ENCODE measurements at places on chromosomes 7 and 10.

- no peak overlapping the region for H3K4me3 ChIP-seq
- H3K27ac ChIP-seq = no peak overlapping the region
- H3K27me3 ChIP-seq = no peaks in the 10 kb centered on the region
- H3K36me3 ChIP-seq = no peaks in the 10 kb centered on the region
Measured at GRCh38 chr7:90965211-90965610, 299.0 kb upstream of the FZD1 start.

DNA sequence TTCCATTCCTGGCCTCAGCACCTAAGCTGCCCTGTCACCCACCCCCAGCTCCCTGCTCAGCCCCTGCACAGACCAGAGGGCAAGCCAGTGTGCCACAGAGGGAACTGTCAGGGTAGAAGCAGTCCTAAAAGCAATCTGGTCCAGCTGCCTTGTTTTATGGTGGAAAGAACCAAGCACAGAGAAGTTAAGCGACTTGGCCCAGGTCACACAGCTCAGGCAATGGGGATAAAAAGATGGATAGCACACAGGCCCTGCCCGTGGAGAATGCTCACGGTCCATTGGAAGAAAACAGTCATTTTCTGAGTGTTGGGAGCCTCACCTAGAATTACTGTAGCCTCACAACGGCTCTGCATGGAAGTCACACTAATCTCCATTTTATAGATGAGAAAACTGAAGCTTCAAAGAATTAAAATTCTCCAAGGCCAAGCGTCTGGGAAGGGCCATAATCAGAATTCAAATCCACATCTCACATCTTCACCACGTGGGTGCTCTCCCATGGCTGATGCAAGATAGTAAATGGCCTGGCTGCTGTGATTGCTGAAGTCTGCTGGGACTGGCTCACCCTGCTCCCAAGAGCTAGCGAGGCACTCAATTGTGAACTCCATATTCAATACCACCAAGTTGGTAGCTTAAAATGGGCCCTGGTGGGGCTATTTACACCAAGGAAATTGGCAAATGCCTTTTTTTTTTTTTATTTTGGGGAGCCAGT lies 26.8 kb downstream of the C10orf105 start:
- peaks cover 4% of the 10 kb centered on the region for H3K4me1 ChIP-seq
- no peak overlapping the region for H3K4me3 ChIP-seq
- DNase-seq = no peak
- H3K27me3 ChIP-seq = no peaks in the 10 kb centered on the region

DNA sequence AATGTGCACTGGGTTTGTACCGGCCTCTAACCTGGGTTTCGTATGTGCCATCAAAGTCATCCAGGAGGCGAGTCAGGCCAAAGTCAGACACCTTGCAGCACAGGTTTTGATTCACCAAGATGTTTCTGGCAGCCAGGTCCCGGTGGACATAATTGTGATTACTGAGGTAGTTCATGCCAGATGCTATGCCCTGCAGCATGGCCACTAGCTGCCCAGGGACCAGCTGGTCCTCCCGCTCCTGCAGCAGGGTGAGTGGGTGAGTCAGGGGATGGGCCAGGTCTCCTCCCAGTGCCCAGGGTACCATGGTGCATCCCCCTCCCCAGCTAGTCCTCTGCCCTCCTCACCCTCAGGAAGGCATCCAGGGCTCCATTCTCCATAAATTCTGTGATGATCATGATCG lies 13.6 kb downstream of the ZYX start:
- no peak overlapping the region for H3K27ac ChIP-seq
- H3K27me3 ChIP-seq = no peaks in the 10 kb centered on the region
- H3K36me3 ChIP-seq = no peaks in the 10 kb centered on the region
- H3K4me3 ChIP-seq = no peak overlapping the region
- H3K4me1 ChIP-seq = no peaks in the 10 kb centered on the region

DNA sequence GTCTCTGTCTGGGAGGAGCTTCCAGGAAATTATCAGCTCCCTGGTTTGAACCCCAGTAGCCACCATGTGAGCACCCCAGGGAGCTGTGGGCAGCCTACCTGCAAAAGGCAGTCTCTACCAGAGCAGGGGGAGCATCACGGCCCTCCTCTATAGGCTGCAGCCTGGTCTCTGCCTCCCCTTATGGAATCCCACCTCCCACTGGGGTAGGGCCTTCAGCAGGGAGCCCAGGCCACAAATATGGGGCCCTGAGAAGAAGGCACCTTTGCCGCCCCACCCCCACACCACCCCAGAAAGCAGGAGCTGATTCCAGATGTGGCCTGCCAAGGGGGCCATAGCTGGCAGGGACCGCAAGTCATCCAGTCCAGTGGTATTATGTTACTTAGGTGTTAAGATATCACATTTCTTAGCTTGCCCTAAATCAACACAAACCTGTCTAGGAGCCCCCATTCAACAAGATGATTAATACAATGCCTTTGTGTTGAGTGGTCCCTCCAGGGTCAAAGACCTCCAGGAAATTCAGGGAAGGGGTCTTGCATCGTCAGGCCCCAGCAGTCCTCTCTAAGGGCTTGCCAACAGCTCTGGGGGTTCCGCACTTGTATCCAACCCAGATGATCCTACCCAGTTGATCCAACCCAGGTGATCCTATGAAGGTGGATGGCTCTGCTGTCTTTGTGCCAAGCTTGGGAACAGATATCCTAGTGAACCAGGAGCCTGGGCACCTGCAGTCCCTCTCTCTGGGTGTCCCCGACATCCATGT lies 114.9 kb downstream of the OAT start:
- H3K4me1 ChIP-seq = no peaks in the 10 kb centered on the region
- no peak for DNase-seq
- H3K27me3 ChIP-seq = no peaks in the 10 kb centered on the region
- no peak overlapping the region for H3K27ac ChIP-seq
- no peak overlapping the region for H3K4me3 ChIP-seq

DNA sequence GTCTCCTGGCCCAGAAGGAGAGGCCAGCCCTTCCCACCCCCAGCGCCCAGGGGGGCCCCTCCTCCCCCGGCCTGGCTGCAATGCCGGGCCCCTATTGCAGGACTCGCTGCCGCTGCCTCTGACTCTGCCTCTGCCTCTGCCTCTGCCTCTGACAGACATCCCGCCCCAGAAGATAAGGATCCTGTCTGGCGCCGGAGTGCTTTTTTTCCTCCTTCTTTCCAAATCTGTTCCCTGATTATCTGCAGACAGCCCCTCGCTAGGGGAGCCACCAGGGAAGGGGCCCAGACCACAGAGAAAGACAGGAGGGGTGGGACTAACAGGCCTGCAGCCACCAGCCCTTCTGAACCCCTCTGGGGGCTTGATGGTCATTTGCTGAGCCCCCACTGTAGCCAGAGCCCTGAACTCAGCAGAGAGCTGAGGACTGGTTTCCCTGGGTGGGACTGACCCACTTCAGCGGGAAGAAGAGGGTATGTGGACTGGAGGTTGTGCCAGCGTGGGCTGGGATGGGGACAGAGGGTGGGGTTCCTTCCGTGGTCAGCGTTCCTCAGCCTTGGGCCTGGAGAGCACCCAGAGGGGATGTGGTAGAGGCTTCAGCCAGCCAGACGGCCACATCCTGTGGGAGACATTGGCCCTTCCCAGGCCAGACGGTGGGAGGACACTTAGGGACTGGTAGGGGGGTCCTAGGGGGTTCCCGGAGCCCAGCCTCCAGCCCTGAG lies 22.8 kb downstream of the UNC5B start:
- no peak overlapping the region for H3K27ac ChIP-seq
- no peak overlapping the region for H3K4me3 ChIP-seq
- H3K27me3 ChIP-seq = peaks cover 29% of the 10 kb centered on the region
- no peak for DNase-seq
- H3K4me1 ChIP-seq = no peaks in the 10 kb centered on the region

- H3K4me1 ChIP-seq = no peaks in the 10 kb centered on the region
- H3K36me3 ChIP-seq = no peaks in the 10 kb centered on the region
- H3K27ac ChIP-seq = no peak overlapping the region
- no peak overlapping the region for H3K4me3 ChIP-seq
- DNase-seq = no peak
Measured at GRCh38 chr7:145860809-145861208, 255.8 kb upstream of the CNTNAP2 start.

GRCh38 chr10:47027108-47027783 lies 116.0 kb downstream of the PTPN20 start:
- H3K36me3 ChIP-seq = no peaks in the 10 kb centered on the region
- DNase-seq = no peak
- no peak overlapping the region for H3K4me3 ChIP-seq
- no peak overlapping the region for H3K27ac ChIP-seq

- no peak for DNase-seq
- no peak overlapping the region for H3K27ac ChIP-seq
- no peak overlapping the region for H3K4me3 ChIP-seq
- H3K4me1 ChIP-seq = no peaks in the 10 kb centered on the region
- no peaks in the 10 kb centered on the region for H3K36me3 ChIP-seq
Measured at GRCh38 chr7:34090816-34091215, 185.5 kb downstream of the BMPER start.

DNA sequence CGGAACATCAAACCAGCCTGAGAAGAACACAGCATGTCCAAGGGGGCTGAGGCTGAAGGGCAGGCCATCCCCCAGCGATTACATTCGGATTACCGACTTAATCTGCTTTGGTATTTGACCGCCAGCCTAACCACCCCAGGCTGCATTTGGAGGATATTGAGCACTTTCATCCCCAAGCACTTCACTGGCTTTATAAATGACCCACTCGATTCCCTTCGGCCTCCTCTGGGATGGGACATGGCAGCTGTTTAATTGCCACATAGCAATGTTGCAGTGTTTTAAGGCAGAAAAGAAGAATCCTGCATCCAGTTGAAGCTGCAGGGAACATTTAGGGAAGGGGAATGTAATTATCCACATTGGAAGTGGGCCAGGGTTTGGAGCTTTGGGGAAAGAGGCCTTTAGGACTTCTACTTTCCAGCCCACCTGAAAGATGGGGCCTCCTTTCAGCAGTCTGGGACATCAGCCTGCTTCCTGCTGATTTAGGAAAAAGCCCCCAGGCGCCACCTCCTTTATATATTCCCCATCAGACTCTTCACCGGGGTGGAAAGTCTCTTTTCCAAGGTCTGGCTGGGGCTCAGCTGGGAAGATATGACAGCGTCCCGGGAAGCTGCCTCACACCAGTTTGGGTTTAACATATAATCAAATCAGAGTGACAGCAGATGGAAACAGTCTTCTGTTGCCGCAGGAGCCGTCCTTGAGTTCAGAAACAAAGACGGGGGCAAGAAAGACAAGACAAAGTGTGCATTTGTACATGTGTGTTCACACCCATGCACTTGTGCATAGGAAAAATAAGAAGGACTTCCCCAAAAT lies 9.2 kb downstream of the DPCD start:
- no peak overlapping the region for H3K27ac ChIP-seq
- no peak overlapping the region for H3K4me3 ChIP-seq
- no peaks in the 10 kb centered on the region for H3K4me1 ChIP-seq
- H3K27me3 ChIP-seq = no peaks in the 10 kb centered on the region
- no peak for DNase-seq

All from DND-41 (cell line).